ENCODE measurements at places on chromosomes 16 and 17.

- DNase-seq: peak; percentile 9
Measured at GRCh38 chr16:503150-504071, 24.1 kb upstream of the CAPN15 start.

DNA sequence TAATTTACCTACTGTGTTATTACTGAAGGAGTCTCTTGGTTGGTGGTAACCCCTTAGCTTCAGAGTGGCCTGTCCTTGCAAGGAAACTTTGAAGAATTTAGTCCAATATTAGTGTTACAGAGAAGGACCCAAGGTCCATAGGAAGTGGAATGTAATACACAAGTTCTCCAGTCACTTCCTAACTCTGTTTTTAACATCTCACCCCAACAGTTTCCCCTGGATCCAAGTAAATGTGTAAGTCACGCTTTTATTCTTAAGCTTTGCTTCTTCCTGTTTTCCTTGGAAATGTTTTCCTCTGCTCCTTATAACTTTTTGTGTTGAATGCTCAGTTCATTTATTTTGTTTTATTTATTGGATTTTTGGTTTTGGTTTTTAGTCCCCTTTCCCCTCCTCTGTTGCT is 25.9 kb upstream of the RPRML start:
- no peak for DNase-seq

GRCh38 chr17:70976447-70976846 is 807.1 kb downstream of the KCNJ2 start:
- DNase-seq: no peak

DNA sequence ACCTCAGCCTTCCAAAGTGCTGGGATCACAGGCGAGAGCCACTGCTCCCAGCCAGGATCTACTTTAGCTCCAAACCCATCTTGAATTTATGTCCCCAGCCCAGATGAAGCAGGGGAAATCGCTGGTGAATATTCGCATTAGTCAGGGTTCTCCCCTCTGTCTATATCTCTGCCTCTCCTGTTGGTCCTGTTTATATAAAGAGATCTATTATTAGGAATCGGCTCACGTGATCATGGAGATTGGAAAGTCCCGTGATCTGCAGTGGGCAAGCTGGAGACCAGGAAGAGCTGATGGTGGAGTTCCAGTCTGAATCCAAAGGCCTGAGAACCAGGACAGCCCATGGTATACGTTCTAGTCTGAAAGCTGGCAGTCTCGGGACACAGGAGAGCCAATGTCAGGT is 382.8 kb downstream of the SEC14L1 start:
- no peak for DNase-seq

DNA sequence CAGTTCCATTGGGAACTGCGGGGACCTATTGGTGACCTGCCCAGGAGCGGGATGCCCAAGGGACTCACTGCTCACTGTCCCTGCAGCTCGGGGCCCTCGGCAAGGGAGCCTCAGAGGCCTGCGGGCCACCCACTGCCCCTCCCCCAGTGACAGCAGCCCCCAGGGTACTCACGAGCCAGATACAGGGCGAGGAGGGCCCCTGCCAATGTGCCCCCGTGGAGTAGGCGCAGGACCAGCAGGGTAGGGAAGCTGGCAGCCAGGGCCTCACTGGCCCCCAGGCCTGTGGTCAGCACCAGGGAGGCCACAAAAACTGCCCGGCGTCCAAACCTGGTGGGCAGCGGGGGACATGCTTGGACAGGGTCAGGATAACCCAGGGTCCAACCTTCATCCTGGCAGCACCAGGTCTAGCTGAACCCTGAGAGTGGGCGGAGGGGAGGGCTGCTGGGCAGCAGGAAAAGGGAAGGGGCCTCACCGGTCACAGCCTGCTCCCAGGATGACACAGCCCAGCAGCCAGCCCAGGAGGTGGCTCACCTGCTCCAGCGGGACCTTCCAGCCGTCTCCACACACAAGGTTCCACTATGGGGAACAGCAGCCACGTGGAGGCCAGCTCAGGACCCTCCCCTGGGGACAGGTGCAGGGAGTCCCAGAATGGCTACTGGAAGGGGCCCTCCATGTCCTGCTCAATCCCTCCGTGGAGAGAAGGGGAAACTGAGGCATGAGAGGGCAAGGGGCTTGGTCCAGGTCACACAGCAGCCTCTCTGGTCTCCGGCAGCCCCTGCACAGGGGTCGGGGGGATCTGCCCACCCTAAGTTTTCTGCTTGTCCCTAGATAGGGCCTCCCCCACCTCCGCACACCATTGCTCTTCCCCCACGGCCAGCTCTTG is 855 bp downstream of the SLC22A31 start:
- DNase-seq: no peak

DNA sequence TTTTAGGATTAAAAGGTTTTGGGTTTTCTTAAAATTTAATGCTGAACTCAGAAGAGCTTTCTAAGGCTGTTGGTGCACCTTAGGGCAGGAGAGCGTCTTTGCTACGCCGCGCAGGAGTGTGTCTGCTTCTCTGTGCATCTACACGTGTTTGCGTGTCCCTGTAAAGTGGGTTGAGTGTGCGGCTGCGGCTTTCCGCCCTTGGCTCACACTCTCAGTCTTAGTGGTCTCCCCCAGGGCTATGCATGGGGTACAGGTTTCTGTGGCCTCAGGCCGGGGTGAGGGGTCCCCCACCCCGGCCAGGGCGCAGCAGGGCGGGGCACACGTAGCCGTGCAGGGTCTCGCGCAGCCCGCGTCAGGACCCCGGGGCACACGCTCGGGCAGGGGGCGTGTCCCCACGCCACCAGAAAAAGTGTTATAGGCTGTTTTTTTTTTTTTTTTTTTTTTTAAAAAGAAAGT is 727 bp upstream of the TENT4B start:
- peak; percentile 67 for DNase-seq

DNA sequence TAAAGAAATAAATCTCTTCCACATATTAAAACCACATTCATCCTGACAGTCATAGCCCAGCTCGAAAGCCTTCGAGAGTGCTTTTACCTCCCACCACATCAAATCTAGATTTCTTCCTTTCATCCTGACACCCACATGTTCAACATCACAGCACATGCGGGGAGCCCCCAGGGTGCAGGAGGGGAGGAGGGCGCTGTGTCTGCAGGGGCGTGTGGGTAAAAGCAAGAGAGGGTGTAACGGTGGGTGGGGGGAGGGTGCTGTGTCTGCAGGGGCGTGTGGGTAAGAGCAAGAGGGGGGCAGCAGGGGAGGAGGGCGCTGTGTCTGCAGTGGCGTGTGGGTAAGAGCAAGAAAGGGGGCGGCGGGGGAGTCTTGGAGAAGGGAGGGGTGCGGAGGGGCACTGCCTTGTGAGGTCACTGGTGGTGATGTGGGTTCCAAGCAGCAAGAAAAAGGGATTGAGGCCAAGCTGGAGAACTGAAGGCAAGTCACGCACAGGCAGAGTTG is 34.7 kb downstream of the ADCY9 start:
- peak; percentile 59 for DNase-seq

DNA sequence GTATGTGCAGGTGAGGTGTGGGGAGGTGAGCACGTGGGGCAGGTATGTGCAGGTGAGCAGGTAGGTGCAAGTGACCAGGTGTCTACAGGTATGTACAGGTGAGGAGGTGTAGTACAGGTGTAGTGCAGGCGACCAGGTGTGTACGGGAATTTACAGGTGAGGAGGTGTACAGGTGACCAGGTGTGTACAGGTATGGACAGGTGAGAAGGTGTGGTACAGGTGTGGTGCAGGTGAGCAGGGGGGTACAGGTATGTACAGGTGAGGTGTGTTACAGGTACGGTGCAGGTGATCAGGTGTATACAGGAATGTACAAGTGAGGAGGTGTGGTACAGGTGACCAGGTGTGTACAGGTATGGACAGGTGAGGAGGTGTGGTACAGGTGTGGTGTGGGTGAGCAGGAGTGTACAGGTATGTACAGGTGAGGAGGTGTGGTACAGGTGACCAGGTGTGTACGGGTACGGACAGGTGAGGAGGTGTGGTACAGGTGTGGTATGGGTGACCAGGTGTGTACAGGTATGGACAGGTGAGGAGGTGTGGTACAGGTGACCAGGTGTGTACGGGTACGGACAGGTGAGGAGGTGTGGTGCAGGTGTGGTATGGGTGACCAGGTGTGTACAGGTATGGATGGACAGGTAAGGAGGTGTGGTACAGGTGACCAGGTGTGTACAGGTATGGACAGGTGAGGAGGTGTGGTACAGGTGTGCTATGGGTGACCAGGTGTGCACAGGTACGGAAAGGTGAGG is 12.8 kb upstream of the DBNDD1 start:
- peak; percentile 48 for DNase-seq

DNA sequence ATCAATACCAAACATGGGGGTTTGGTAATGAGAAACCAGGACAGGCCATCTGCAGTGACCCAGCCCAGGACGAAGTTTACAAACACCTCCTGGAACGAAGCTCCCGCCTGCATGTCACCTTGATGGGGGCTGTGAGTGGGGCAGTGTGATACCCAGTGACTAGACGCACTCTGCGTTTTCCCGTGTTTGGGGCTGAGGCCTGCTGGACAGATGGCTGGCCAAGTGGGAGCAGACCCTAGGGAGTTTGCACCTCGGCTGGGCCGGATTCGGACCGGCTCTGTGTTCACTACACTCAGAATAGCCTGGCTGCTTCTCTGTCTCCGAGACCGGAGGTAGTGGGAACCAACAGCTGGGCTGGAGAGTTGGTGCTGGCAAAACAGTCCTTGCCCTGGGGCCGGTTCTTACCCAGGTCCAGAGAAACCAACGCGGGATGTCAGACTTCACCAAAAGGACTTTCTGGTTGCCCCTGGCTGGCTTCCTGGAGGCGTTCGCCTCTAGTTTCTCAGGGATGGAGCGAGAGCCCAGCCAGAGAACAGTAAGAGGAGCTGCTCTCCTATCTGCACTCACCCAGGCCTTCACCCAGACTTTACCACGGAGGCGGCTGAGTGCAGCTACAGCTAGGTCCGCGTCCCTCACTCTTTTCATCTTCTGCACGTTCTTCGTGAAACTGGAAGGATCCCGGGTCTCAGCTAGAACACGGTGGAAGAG is 20.4 kb downstream of the CARHSP1 start:
- no peak for DNase-seq

DNA sequence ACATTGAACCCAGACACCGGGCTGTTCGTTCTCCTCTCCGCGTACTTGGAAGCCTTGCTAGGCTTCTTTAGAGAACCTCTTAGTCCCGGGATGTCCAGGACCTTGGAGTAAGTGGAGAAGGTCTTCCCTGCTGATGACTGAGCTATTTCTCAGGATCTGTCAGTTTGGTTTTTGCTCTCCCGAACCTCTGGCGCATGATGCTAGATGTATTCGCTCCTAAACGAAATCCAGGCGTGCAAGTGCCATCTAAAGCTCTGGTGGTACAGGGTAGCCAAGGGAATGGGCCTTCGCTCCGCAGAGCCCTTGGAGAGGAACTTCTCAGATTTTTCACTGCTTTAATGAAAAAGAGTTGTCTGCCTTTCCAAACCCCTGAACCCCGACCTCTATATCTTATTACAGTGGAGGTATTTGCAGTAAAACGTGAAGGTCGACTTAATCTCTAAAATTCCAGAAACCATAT is 547 bp downstream of the VMP1 start:
- no peak for DNase-seq

GRCh38 chr16:51630076-51630475 is 479.0 kb upstream of the SALL1 start:
- no peak for DNase-seq

DNA sequence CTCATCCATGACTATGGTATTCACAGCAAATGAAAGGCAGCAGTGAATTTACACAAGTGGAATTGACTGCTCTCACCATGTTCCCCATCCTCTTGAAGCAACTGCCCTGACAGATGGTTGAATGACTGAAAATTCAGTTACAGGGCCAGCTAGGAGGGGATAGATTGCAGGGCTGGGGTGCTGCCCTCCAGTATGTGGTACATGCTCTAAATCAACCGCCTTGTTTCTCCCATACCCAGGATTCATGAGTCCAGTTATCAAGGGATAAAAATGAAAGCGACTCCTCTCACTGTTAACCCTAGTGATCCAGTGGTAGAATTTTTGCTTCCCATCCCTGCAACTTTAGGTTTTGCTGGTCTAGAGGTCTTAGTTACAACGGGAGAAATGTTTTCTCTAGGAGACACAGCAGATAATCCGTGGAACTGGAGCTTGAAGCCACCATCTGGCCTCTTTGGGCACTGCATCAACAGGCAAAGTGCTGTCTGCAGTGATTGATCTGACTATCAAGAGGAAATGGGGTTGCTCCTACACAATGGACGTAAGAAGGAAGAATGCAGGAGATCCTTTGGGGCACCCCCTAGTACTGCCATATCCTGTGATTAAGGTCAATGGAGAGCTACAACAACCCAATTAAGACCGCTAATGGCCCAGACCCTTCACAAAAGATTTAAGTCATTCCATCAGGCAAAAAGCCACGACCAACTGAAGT is 32.0 kb downstream of the SCPEP1 start:
- peak; percentile 63 for DNase-seq

DNA sequence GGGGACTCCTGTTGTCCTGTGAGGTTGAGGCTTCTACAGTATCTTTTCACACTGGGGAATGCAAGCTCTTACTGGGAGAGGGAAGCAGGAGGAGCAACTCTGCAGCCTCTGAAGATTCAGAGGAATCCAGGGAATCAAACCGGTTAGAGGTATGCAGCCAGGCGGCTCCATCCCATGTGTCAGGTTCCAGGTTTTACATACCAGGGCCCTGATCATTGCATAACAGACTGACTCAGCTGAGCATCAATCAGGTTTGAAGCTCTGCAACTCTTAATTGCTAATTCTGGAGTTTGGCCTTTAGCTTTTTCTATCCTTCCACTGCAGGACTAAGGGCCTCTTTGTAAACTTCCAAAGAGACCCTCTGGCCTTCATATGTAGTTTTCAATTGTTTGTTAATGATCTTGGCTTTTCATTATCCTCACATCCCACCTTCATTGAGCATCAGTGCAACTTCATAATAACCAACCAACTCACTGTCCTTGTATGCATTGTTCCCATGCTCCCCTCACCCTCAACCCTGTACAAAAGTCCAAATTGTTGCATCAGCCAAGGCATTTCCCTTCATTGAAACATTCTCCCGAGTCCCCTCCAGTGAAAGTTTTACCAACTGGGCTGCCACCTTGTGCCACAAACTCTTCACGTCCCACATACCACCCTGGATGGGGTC is 59.7 kb upstream of the DHX40 start:
- DNase-seq: peak; percentile 47

- DNase-seq: no peak
Measured at GRCh38 chr16:60414613-60415012, 1621.6 kb downstream of the CDH8 start.

GRCh38 chr16:77758508-77758907 is 29.9 kb upstream of the VAT1L start:
- DNase-seq: no peak

DNA sequence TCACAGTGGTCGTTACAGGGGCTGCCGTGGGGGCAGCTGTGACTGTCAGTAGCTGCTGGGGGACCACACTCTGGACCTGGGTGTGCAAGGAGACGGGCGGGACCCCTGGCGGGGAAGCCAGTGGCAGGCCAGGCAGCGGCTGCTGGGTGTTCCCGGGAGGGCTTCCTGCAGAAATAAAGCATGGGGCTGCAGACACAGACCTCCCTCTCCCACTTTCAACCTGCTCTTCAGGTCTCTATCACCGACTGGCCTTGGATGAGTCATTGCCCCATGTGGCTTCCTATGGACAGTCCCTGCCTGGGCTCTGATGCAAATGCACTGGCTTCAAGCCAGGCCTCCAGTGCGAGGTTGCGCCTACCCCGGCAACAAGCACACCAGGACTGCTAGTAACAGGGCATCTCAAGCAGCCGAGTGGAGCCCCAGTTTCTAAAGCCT is 17.2 kb downstream of the SREBF1 start:
- peak; percentile 92 for DNase-seq

GRCh38 chr17:58005728-58006559 is 1.1 kb downstream of the SRSF1 start:
- peak; percentile 35 for DNase-seq
